ENCODE measurements at places on chromosomes 2 and 18.

DNA sequence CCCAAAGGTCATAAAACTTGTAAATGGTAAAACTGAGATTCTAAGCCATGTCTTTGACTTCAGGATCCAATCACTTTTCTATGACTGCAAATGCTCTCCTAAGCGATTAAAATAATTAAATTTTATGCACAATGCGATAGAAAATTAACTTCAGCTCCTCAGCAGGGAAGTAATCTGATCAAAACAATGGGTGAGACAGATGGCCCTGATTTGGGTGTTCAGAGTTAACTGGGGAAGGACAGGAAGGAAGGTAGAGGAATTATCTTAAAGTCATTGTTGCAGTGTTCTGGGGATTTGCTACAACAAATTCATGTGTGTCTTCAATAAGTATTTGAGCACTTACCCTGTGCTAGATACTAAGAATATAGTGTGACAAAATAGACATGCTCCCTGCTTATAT is 446.0 kb upstream of the MEX3C start:
- no peak for DNase-seq

DNA sequence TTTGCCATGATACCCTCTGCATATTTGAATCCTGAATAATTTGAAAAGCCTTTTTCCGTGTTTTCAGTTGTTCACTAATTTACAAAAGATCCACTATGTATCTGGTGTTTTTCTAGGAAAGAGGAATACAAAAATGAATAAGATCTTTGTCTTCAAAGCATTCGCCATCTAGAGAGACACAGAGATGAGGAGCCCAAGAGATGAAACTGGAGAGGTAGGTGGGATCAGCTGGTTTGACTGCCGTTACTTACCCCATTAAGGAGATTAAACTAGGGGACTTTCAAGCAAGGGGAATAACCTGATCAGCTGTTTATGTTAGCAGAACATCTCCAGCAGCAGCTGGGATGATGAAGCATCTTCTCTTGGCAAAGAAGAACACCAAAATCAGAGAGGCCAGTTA is 150.2 kb upstream of the SATB2 start:
- no peak for DNase-seq

DNA sequence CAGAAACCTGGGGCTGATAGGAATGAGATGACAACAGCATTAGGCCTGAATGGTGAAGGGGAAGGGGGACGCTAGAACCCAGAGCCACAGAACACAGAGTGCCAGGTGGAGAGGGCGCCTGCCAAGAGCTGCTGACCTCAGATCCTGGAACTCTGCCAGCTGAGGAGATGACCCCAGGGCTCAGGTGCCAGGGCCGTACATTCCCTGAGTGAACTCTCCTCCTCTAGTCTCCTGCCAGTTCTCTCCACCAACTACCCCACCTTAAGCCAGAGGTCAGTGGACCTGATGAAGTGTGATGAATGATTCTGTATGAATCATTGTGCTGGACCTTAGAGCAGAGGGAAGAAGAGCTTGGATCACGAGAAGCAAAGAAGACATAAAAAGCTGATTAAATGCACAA is 1582.2 kb upstream of the ACVR2A start:
- DNase-seq: no peak

DNA sequence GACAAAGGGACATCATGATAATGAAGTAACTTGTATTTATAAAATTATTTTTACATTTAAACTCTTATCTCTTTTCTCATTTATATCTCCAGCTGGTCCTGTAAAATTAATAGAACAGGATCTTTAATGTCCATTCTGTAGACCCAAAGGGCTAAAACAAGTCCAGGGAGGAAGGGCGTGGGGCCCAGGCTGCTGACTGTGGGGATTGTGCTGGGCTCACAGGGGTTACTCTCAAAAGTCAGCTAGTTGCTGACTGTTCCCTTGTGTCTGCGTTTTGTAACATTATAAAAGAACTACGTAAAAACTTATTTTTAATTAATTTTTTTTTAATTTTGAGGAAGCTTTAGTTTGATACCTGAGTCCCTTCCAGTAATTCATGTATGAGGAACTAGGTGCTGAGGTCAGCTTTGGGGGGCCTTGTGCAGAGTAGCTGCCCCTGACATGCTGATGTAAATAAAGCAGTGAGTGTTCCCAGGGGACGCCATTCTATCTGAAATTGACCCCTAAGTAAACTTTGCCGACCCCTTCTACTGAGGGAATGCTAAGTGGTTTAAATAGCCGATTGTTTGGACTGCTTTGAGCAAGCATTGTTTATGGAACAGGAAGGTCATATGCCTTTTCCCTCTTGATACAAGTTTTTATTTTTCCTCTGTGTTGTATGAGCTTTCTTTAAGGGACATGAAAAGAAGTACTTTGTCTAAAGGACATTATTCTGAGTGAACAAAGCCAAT is 56.4 kb downstream of the MERTK start:
- DNase-seq: no peak

DNA sequence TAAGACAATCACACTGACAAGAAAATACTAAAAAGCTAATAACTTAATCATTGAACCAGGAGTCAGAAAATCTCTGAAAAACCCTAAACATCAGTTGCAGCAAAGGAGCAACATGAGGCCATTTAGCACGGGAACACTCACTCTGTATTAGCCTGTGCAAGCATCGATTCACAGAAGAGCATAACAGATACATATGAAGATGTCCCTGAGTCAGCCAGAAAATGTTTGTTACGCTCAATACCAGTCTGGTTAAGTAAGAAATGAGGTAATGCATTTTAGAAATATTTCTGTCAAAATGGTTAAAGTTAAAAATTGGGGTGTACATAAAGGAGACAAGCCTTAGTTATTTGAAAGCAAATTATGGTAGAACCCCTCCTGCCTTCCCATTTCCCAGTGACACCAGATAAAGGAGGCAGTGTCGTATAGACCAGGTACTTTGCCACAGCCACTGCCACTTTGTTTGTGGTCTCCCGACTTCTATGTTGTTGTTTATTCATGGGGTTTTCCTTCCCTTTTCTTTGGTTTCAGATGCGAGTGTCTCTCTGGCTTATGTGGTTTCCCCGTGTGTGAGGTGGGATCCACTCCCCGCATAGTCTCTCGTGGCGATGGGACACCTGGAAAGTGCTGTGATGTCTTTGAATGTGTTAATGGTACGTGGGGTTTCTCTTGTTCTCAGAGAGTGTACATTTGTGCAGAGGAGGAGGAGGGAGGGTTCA is 108.6 kb downstream of the CRIM1 start:
- no peak for DNase-seq

DNA sequence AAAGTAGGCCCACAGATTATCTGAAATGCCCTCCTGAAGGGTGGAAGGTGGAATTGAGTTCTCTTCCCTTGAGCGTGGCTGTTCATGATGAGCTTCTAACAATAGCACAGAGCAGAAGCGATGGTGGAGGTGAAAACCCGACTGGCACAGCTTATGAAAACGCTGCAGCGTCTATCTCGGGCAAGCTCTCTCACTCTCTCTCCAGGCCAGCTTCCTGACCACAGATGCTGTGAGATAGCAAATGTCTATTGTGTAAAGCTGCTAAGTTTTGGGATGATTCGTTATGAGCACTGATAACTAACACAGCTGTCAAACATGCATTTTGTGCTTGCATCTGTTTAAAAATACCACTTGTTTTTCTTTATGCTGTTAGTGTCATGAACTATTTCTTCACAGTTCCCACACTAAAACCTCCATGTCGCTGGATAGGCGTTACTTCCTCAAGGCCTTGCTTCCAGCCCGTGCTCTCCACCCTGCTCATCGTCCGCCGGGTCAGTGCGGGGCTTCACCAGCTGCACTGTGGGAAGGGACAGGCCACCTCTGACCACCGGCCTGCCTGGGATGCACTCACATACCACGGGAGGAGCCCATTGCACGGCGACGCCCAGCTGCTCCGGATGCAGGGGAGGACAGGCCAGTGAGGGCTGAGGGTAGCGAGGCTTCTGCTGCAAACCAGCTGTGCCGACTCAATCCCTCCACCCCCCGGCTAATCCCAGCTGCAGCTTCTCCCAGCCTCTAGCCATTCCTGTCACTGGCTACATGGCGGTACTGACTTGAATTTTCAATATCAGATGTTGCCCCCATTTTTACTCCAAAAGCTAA is 60.0 kb upstream of the OTOS start:
- DNase-seq: no peak

DNA sequence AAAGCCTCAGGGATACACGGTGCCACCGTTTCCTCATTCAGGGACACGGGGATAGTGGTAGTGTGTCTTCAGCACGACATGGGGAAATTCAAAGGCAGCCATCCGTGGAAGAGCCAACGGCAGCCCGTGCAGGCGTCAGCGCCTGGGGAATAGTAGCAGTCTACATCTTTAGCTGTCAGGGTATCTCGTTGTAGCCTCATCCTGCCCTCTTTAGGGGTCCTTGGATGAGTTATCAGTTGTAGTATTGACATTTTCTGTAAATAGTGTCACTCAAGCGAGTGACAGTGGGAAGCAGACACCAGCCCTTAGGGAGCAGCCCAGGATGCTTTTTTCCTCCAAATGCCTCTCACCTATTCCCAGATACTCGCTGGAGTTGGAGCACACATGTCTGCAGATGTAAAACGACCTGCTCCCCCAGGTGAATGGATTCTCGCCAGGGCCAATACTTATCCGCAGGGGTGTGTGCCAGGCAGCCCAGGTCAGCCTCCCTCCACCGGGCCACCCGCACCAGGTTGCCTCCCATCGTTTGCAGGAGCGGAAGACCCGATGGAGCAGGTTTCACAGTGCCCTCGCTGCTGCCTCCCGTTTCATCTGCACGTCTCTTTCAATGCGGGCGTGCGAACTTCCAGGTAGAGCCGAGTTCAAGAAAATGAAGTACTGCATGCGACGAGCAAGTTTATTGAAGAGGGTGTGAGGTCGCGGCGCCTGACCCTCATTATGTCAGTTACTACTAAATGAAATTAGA is 41.0 kb downstream of the AGAP1 start:
- no peak for DNase-seq

DNA sequence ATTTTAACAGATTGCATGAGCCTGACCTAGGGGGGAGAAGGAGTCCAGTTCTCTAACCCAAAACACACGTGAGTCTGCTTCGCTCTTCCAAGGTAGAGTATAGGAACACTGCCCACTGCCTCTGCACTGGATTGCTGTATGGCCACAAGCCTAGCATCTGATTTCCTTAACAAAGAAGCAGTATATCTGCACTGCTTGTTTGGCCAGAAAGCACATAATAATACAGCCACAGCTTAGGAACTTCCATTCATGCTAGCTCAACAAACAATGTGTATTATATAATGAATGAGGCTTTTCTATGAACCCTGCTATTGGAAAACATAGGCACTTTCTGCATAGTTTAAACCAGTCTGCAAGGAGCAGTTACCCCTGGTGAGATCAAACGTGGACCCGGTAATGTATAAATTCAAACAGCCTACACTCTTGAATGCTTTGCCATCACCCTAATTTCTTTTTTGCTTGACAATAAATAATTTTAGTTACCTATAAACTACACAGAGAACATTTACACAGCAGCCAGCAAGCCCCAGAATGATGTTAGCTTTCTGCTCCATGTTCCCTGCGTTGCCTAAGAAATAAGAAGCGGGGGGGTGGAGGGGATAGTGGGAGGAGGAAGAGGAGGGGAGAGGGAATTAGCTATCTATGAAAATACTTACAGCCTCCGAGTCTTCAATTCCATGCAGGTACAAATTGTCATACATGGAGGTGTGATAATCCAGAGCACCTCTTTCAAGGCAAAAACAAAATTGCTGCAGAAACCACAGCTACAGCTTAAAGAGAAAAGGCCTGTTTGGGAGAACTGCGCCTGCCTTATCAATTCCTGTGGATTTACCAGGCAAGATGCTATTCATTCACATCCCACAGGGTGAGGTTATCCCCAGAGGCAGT is 125.6 kb downstream of the CACNB4 start:
- no peak for DNase-seq

DNA sequence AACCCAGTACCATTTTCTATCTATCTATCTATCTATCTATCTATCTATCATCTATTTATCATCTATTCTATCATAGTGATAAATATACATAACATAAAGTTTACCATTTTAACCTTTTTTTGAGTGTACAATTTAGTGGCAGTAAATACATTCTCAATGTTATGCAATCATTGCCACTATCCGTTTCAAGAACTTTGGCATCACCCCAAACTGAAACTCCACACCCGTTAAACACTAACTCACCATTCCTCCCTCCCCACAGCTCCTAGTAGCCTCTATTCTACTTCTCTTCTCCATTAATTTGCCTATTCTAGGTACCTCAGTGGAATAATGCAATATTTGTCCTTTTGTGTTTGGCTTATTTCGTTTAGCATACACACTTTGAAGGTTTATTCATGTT is 82.5 kb upstream of the KCNE4 start:
- no peak for DNase-seq
